ENCODE measurements at places on chromosomes 1 and 21.
A peak's percentile ranks its signal among the peaks of the same experiment; 100 is the strongest.

GRCh38 chr1:205013683-205014367, 29.2 kb upstream of the CNTN2 start:
- DNase-seq = no peak

- peak; percentile 95 for DNase-seq
Measured at GRCh38 chr1:41493117-41493536, 8.6 kb upstream of the EDN2 start.

- DNase-seq = no peak
Measured at GRCh38 chr1:170288155-170288554, 142.4 kb downstream of the NTMT2 start.

DNA sequence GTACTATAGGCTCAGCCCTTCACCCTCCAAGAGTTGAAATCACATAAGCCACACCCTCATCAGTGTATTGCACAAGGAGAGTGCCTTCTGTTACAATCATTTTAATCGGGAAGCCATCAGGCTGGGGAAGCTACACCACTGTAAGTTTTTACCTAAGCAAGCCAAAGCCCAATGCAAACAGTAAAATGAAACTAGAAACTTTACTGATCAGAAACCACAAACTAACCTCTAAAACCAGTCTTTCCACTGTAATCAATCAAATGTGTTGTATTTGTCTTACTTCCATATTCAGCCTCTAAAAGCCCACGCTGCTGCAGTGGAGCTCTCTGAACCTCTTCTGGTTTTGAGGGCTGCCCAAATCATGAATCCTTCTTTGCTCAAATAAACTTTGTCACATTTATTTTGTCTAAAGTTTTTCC, 26.2 kb downstream of the CAPN8 start:
- no peak for DNase-seq

DNA sequence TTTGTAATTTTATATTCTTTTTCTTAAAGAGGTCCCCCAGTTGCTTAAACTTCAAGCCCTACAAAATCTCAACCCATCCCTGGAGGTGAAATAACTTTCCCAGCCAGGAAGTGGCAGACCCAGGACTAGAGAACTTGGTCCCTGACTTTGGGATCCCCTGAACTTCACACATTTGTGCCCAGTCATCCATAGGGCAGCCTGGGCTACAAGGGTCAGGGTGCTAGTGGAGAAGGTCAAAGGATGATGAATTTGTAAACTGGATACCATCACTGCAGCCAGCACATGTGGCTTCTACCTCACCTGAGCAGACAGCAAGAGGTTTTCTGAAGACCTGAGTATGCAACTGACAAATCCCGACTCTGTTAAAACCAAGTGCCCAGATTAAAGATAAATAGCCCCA, 31.4 kb downstream of the HIVEP3 start:
- no peak for DNase-seq

GRCh38 chr1:208052926-208053407, 142.0 kb upstream of the CD34 start:
- DNase-seq = no peak

GRCh38 chr1:24666794-24667193, 23.7 kb downstream of the SRRM1 start:
- DNase-seq = no peak

DNA sequence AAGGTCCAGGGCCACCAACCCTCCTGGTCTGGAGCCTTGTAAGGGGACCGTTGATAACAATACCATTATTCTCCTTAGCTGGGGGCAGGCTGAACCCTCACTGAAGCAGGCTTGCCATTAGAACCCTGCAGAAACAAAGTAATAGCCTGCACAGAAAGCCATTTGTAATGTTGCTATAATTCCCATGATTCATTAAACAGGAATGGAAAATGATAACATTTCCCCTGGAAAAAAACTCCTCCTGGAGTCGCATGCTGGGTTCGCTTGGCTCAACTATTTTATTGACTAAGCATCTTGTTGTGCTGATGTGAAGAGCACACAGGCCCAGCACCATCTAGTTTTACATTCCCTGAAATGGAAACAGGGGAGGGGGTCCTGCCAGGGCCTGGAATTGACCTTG, 155.6 kb upstream of the CSF3R start:
- peak; percentile 14 for DNase-seq
